ENCODE measurements at places on chromosomes 2 and 18.

DNA sequence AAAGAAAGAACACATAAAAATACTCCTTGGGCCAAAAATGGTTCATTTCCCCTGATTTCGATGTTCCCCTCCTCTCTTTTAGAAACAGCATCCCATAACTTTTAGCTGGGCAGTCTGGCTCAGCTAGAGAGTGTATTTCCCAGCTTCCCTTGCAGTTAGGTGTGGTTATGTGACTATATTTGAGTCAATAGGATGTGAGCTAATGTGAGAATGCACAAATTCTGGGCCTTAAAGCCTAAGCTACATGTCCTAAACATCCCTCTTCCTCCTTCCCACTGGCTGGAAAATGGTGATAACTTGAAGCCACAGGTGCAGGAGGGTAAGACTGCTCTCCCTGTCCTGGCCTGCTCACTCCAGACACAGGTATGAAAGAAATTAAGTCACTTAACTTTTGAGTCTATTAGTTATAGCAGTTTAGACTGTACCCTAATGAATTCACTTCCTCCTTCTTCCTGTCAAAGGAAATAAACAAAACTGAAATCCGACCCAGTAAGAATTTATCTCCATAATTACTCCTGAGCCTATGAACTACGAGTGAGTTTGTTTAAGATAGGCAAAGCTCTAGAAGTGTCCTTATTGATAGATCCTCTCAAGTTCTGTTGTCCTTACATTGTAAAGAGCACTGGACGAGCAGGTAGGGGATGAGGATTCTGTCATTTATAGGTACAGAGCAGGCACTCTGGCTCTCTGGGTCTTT lies 177.6 kb downstream of the MTX2 start:
- no peak for DNase-seq

- no peak for DNase-seq
Measured at GRCh38 chr18:57727952-57728807, 74.9 kb downstream of the ATP8B1 start.

- DNase-seq, result no peak
Measured at GRCh38 chr2:159098921-159099411, 130.5 kb downstream of the TANC1 start.

DNA sequence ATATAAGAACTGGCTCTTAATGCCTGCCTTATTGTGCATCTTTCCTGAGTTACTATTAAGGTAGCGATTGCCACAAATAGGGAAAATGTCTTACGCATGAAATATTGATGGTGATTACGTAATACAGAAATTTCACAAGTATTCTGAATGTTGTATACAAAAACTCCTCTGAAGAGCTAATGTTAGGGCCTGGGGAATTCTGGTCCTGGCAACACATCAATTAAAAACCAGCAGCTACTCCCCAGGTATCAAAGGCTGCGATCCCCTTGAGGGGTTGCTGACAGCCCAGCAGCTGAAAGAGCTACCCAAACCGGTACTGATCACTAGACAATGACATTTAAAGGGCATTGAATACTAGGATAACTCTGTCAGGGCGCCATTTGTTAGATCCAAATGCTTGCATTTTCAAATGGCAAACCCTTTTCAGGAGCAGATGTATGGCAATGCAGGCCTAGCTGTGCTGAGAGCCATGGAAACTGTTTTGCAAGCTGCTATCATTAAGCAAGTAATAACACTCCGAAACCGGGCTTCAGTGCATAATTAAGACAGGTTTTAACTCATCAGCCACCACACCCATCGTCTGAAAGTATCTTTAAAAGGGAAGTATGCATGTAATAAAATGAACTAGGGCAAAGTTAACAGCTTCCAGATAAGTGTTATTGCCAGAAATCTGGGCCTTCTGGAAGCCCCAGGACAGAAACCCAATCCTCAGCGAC lies 78.4 kb downstream of the CLHC1 start:
- no peak for DNase-seq

DNA sequence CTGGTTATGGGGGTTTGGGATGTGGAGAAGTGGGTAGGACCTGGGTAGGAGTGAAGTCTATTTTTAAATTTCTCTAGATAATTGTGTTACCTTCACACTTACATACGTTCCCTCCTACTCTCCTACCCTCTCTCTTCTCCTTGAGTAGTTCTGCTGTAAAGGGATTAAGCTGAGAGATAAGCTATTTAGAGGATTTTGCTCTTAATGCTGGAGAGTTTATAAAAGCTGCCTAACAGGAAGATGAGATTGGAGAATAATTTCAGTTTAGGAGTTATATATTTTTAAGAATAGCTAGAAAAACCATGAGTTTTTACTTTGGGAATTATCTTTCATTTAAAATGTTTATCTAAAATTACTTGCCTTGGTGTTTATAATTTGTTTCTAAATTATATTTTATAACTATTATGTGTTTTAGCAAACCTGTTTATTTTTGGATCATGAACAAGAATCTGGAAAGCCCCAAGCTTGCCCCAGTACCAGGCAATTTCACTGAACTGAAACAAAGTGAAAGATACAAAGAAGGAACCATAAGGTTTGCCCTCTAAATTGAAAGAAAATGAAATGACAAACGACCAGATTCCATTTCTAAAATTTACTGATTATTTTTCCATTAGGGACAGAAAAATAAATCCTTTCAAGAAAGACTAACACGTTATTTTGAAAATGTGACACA lies 101.5 kb downstream of the ZNF532 start:
- no peak for DNase-seq

- no peak for DNase-seq
Measured at GRCh38 chr2:54701029-54701428, 22.4 kb upstream of the EML6 start.

- no peak for DNase-seq
Measured at GRCh38 chr2:9809064-9809356, 34.3 kb upstream of the TAF1B start.

GRCh38 chr18:11167778-11168177 lies 18.4 kb upstream of the PIEZO2 start:
- no peak for DNase-seq

DNA sequence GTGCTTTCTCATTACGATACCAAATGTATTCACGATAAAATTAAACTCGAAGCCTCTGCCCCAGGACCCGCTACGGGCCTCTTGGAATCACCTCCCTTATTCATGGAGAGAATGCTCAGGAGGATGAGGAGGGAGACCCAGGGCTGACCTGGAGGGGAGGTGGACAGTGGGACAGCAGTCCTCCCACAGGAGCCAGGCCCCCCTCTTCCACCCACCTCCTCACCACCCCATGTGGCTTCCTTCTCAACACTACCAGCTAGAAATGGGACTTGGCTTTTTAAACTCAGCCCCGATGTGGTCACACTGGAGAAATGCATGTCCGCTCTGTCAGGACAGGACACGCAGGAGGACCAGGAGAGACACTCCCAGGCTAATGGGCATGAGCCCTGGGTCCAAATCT lies 147.9 kb upstream of the ID2 start:
- DNase-seq, result no peak

DNA sequence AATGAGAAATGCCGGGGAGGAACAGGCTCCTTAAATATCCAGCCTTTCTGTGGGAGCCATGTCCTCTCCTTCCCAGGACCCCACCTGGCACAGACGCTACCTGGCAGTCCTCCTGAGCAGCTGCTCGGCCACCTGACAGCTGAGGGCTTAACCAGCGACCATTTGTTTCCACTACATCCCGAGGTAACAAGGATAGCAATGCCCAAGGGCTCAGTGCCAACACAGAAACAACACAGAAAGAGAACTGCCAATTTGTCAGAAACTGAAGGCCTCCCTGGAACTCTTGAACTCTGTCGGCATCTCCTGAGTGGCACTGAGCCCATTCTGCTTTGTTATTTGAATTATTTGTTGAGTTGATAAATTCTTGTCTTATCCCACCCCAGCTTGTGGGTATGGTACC lies 122.2 kb upstream of the ARHGAP28 start:
- no peak for DNase-seq

DNA sequence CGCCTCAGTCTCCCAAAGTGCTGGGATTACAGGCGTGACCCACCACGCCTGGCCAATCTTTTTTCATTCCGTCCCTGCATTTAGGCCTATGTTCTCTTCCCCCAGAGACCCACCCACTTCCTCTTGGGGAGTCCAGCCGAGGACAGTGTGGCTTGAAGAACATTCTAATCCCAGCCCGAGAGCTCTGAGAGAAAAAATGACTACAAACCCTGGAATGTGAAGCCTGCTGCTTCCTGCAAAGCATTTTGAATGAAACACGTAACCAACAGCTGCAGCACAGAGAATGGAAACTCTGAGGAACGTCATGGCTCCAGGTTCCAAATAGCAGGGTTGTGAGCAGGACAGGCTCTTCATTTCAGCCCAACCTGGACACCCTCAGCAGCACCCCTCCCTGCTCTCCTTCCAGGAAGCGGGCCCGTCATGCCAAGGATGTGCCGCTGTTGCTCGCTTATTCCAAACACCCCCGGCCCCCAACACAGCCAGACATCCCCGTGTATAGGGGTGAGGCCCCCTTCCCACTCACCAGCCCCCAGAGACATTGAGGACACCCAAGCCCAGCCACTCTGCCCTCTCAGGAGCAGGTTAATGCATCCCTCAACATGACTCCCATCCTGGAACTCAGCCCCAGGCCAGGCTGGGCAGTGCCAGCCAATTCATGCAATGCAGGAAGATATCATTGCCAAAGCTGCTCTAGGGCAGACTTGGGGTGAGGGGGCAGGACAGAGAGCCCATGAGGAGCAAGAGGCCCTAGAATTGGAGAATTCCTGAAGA lies 139.8 kb downstream of the ZFP36L2 start:
- DNase-seq, result no peak

DNA sequence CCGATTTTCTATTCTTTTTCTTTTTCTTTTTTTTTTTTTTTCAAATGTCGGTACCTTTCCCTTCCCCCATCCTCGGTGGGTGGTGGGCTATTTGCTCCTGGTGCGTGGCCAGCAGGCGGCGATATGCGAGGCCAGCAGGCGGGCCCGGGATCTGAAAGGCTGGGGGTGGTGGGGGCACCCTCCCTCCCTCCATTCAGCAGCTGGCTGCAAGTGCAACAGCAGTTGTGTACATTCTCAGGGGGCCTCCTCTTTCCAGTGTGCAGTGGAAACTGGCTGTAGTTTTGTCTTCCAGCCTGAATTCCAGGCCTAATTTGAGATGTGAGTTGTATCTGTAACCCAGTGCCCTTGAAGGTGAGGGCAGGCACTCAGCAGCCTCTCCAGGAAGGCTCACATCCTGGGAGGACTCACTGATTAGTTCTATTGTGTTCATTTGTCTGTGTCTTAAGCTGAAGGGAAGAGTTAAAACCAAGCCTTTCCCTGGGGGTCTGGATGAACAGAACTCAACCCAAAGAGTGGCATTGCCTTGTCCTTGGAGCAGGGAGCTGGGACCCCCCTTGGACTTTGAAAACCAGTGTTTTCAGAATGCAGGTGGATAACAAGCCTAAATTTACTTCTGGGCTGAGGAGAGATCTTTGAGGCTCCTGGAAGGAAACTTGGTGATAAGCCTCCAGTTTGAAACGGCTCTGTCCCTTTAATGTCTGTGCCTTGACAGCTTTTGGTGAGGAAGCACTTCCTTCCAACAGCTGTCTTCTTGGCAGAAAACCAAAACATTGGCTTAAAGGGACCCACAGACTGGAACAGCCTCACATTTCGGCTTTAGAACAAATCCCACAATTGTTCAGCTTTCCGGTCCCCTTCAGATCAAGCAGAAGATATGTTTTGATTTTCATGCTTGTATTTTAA lies 3.3 kb downstream of the MYCN start:
- DNase-seq, result no peak

DNA sequence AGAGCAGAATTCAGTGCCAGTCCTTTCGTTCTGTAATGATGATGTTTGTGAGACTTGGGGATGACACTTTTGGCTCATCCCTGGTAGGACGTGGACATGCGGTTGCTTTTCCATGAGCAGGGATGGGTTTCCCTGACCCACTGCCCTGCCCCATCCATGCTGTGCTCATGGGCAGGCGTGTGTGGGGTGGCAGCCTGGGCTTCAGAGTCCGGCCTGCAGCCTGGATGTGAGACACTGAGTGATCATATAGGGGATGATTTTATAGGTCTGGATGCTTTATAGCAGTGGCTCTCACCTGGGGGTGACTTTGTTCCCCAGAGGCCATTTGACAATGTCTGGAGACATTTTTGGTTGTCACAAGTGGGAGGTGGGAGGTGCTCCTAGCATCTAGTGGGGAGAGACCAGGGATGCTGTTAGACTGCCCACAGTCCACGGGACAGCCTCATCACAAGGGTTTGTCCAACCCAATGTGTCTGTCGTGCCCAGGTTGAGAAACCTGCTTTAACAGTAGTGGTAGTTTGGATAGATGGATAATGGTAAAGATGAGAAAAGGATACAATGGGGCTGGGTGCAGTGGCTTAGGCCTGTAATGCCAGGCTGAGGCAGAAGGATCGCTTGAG lies 38.9 kb downstream of the LDLRAD4 start:
- DNase-seq, result no peak

GRCh38 chr2:46239847-46240181 lies 57.4 kb upstream of the EPAS1 start:
- DNase-seq, result peak; percentile 38

Data from activated T-helper 1 cell treated with anti-CD3 and anti-CD28 coated beads, Interleukin-2, amount 50 U/mL, for 16 hours (primary cell).